ENCODE measurements at places on chromosomes 2 and 18.

DNA sequence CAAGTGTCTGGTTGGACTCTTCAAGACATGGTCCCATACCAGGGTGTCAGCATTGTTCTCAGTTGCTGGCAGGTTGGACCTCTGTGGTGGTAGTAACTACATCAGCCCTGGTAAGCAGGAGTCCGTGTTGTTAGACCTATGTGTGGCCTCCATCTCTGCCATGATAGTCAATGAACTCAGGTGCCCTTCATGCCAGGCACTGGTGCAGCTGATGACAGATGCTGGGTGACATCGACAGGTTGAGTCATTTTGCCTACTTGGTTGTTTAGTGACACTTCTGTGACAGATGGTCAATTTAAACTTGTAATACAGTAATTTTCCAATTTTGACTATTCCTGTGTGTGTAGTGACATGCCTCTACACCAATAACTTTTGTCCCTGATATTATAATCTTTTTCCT is 189.7 kb downstream of the SP3 start:
- no peak for DNase-seq

DNA sequence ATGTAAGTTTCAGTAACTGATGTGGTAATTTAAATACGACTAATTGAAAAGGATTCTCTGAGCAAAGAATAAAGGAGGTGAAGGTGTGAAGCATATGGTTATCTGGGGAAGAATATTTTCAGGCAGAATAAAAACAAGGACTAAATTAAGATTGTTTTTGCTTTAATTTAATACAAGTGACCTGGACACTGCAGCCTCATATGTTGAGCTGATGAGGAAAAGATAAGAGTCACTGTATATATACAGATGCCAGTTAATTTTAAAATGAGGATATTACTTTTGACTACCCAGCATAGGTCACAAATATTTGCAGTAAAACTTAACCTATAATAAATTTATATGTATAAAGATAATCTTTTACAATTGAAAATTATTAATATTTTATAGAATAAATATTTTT is 47.8 kb upstream of the LRP1B start:
- DNase-seq = no peak

DNA sequence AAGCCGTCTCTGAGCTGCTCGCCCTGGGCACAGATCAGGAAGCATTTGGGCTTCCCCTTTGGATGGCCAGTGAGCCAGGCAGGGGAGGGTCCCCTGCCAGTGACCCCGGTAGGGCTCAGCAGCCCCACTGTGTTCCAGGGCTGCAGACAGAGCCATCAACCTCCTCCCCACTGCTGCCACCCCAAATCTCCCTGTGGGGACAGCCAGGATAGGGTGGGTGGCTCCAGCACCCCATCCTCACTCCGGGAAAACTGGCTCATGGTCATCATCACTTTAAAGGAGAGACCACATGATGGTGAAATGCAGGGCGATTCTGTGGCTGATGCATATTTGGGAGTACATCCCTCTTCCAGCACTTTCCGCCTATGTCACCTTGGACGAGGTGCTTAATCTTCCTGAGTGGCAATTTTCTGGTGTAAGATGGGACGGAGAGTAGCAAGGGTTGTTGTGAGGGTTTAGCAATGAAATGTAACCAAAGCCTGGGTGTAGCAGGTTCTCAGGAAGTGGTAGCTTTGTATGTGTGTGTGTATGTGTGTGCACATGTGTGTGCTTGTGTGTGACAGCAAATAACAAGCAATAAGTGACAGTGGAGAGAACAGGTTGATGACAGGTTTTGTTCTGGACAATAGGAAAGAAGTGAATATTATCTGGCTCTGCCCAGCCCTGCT is 61.8 kb downstream of the ACAA2 start:
- no peak for DNase-seq

GRCh38 chr2:232464544-232464885 is 8.6 kb downstream of the ALPI start:
- DNase-seq = no peak

DNA sequence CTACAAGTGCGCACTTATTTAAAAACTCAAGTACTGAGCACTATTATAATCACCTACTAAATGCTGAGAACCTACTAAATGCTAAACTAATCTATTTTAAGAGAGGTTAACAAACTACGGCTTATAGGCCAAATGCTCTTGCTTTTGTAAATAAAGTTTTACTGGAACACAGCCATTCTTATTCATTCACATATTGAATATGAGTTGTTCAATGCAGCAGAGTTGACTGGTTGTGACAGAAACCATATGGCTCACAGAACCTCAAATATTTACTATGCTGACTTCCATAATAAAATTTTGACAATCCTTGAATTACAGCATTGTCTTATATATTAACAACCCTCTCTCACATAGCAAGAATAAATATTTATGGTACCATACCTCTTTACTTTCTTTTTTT is 103.2 kb downstream of the ZNF521 start:
- DNase-seq = no peak

- no peak for DNase-seq
These were observed 94.8 kb downstream of the PLB1 start for GRCh38 chr2:28590496-28591301.

DNA sequence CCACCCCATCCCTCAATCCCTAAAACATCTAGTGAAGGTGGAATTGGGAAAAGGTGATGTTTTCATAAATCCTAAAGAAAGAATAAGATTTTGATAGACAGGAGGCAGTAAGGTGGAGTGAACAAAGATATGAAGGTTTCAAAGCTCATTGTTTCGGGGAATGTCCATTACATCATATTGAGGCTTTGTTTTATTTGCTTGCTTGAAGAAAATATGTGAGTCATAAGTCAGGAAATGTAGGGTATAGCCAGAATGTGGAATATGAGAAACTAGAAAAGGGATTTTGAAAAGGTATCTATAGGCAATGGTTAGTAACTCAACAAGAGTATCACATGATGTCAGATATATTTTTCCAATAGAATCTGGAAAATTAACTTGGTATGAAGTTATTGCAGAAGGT is 1178.5 kb upstream of the ACVR2A start:
- DNase-seq = peak; percentile 20

DNA sequence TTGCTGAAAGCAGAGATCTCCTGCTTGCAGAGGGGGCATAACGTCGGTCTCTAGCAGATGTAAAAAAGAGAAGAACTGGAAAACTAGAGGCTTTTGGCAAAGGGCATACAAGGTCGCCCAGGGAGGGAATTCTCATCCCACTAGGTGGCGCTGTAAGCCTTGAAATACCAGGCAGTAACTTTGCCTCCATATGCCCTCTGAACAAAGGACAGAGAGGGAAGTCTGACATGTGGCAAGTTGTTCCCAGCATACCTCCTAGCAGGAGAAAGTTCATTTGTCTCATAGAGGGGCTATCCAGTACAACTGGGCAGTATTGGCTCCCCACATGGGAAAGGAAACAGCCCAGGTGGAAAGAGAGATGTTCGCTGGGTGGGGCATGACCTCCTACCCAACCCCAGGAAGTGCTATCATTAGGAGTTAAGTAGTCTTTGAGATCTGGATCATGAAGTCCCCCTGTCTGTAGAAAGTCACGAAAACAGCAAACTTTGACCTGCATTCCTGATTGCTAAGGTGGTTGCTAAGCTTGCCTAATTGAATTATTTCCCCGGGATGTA is 39.9 kb downstream of the STK17B start:
- DNase-seq = peak; percentile 38

DNA sequence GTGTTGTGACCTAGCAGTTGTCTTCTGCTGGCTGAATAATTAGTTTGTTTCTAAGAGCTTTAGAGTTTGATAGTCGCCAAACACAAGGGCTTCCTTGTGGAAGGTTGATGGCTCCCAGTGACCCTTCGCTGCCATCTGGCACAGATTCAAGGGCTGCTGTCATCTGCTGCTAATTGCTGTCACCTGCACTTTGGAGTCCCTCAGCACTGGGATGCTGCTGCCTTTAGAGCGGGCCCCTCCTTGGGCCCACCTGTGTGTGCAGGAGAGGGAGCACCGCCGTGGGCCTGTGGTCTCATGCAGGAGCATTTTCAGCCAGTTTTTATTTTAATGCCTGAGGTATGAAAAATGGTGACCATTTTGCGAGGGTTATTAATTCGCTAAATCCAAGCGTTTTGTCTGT is 154.0 kb upstream of the NFATC1 start:
- no peak for DNase-seq

DNA sequence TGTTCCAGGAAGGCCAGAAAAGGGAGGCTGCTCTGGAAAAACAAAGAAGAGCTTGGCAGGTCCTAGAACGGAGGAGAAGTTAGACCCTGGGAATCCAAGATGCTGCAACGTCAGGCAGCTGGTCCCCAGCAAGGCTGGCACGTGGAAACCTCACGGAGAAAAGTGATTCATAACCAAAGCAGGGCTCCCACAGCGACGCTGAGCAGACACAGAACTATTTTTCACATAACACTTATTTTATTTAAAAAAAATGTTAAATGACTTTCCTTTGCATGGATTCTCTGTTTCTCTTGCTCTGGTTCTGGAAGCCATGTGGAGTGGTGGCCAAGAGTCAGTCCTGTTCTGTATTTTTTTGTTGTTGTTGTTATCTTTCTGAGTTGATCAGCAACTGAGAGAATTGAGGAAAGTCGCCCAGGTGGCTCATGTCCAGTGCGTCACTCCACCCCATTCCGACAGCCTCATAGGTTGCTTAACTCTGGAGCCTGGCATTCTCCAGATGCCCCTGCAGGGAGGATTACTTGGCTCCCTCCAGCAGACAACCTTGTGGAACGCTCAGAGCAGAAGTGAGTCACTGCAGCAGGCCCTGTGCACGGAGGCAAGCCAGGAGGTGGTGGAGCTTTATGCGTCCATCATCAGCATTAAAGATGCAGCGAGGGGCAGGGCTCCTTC is 229.9 kb upstream of the HDAC4 start:
- DNase-seq = peak; percentile 76

GRCh38 chr2:223846515-223846914 is 9.1 kb upstream of the AP1S3 start:
- peak; percentile 21 for DNase-seq

- peak; percentile 94 for DNase-seq
These were observed 49.1 kb downstream of the KCNIP3 start for GRCh38 chr2:95346231-95346737.

- DNase-seq = no peak
These were observed 230.1 kb downstream of the AGAP1 start for GRCh38 chr2:235723811-235724465.

GRCh38 chr2:222864296-222864695 is 3.5 kb downstream of the ACSL3 start:
- DNase-seq = peak; percentile 53

GRCh38 chr18:5294113-5294456 is 1.4 kb downstream of the ZBTB14 start:
- DNase-seq = no peak

DNA sequence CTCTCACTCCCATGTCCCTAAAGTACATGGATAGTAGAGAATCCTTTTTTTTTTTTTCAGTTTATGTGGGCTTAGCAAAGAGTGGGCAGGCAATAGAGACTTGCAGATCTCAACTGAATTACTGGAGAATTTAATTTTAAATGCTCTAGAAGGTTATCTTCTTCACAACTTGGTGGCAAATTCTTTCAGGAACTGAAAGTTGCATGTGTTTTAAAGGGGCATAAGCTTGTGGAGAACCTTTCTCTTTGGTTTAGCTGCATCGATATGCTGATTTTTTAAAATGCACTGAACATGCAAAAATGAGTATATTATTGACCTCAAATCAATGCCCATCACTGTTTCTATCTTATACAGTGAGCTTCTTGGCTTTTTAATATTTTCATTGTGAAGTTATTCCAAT is 24.9 kb upstream of the GALNT3 start:
- no peak for DNase-seq

GRCh38 chr18:1498216-1498615 is 593.5 kb downstream of the ADCYAP1 start:
- DNase-seq = no peak

- no peak for DNase-seq
These were observed 209.9 kb upstream of the TRIB2 start for GRCh38 chr2:12506846-12507245.

DNA sequence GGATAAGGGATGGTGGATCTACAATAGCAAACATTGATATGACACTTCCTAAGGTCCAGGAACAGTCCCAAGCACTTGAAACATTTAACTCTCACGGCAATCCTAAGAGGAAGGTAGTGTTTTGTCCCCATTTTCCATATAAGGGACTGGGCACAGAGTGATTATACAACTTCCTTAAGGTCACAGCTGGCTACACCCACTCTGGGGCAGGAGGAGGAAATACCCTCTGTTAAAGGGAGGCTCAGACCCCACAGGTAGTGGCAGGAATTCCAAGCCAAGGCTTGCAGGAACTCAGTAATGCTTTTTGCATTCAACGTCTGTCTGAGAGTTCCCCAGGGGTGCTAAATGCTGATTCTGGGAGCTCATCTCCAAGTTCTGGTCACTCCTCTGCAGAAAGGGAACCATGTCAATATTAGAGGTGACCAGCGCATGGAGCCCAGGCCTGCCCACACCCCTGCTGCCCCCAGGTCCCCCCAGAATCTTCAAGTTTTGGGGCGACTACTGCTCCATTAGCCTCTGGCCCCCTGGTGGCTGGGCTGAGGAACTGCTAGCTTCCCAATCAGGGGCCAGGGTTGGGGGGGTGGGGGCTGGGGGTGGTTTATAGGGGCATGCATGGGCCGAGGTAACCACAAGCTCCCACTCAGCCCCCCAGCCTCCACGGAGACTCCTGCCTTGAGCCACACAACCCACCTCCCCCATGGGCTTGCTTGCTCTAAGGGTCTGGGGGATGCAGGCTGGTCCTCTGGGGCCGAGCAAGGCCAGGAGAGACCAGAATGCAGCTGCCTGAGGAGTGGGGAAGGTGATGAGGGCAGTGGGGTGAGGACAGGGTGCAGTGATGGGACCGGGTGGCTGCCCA is 11.1 kb downstream of the OBSL1 start:
- DNase-seq = peak; percentile 48

GRCh38 chr2:168601741-168602140 is 145.7 kb downstream of the CERS6 start:
- DNase-seq = no peak

GRCh38 chr18:23228102-23229061 is 93.1 kb downstream of the CABLES1 start:
- no peak for DNase-seq

DNA sequence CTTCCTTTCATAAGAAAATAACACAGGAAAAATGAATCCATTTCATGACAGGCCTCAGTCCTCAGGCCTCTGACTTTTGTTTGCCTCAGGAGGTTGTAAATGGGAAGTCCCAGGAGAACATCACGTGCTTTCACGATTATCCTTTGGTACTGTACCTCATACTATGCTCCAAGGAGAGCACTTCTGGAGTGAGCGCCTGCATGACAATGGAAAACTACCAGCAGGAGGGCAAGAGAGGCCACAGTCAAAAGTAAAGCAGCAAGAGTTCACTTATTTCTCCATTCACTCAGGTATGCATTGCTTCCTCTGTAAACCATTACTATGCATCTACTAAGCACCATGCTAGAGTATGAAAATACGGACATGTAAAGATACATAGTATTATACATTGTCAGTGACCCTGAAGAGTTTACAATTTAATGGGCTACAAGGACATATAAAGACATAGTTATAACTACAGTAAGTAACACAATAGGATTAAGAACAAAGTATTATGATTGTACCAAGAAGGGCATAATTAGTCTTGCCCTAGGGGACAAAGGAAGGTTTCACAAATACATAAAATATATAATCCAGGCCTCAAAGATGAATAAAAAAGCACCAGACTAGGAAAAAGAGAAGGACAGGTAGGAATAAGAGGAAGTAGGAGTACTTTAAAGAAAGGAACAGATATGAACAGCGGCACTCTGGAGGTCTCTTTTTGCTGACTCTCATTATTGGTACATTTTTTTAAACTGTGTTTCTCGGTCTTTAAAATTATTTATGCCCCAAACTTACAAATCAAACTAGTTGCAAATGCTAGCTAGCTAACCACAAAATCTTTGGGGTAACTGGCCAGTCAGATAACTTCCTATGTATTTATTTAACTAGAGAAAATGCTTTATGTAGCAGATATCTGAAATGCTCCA is 806.7 kb downstream of the NRXN1 start:
- DNase-seq = no peak

GRCh38 chr2:204298404-204298803 is 246.9 kb upstream of the PARD3B start:
- DNase-seq = no peak
